ENCODE measurements at places on chromosomes 1 and 21.

DNA sequence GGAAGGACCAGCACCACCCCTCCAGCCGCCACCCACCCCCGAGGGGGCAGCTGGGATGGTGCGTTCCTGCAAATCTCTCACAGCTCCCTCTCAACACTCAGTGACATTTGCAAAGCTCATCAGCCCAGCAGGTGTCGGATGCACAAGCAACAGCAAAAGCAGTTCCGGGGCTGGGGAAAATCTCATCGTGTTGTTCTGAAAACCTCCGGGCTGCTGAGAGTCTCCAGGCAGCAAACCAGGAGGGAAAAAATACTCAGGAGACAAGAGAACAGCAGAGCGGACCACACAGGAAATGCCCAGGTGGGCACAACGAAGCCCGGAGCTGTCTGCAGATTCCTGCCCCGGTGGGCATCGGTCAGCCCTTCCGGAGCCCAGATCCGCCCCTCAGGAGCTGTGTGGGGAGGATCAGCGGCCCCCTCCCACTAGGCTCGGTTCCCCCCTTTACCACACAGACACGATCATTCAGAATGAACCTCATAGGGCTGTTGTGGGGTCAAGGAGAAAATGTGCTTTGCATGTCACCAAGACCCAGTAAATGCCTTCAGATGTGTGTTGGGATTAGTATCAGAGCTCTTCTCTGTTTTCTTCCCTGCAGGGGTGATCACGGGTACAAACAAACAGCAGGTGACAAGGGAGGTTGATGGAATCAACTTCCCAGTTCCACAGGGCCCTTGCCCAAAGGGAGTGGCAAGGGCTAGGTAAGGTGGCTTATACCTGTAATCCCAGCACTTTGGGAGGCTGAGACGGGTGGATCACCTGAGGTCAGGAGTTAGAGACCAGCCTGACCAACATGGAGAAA, 127.0 kb upstream of the TIAM1 start:
- DNase-seq = no peak

DNA sequence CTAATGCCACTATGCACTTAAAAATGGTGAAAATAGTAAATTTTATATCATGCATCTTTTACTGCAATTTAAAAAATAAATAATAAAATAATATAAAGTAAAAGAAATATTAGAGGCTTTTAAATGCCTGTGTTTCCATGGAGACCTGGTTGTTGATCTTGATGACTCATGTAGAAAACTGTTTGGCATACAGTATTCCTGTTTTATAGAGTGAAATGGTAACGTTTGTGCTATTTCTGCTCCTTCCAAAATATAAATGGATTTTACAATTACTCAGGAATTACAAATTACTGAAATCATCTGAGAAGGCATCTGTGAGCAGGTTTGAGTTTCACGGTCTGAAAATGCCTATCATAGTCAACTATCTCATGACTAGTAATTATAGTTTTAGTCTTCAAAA, 98.4 kb upstream of the USP25 start:
- no peak for DNase-seq

DNA sequence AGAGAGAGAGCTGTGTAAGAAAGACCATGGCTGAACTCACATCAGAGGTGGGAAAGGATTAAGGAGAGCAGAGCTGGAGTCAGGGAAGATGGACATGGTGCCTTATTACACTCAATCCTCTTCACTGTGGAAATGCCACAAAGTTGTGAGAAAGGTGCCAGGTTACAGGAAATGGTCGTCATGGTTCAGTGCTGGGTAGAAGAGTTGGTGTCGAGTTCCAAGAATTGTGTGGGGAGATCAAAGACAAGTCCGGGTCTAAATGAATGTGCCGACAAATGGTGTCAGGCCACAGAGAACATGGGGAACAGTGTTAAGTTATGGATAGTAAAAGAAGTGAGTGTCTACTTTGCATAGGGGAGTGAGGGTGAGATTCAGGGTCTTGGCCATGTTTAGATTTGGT, 40.9 kb downstream of the LAMC2 start:
- peak; percentile 66 for DNase-seq

GRCh38 chr21:38293765-38294164, 37.0 kb downstream of the KCNJ15 start:
- DNase-seq = no peak

GRCh38 chr1:93459126-93459525, 11.2 kb downstream of the FNBP1L start:
- no peak for DNase-seq

- no peak for DNase-seq
Measured at GRCh38 chr1:178645157-178645807, 79.8 kb upstream of the RALGPS2 start.

GRCh38 chr1:52551507-52552235, 1.2 kb downstream of the TUT4 start:
- peak; percentile 54 for DNase-seq

DNA sequence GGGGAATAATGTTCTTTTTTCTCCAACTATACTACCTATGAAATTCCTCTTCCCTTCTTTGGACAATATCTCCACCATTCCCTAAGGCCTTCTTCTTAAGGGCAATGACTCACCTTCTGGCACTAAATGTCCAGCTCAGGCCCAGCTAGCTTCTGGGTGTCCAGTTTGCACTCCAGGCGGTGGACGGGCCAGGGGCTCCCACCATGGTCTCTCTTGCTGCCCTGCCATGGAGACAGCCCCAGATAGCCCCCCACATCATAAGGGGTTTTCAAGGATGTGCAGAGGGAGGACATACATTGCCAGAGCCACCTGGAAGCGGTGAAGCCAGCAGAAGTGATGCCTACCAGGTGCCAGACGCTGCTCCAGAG, 43.8 kb downstream of the C1orf198 start:
- no peak for DNase-seq

DNA sequence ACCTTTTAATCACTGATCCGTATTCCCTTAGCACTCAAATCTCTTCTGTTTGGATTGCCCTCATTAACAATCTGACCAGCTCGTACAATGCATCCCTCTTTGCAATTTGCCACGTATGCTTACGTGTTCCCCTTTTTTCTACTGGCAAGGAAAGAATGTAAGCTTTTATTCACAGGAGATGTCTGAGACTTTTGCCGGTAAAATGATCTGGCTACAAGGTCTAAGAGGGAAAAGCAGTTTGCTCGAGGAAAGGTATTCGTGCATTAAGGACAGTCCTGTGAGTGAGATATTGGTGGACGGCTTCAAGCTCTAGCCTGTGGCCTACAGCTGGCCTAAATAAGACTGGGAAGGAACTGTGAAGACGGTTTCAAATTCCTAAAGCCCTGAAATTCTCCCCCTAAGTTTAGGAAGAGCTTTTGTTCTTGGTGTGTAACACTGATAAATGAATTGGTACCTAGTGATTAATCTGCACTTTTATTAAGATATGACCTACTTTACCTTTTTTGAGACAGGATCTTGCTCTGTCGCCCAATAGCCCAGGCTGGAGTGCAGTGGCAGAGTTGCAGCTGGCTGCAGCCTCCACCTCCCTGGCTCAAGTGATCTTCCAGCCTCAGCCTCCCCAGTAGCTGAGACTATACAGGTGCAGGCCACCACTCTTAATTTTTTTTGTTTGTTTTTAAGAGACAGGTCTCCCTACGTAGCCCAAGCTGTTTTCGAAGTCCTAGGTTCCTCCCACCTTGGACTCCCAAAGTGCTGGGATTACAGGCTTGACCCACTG, 895 bp upstream of the UBR4 start:
- DNase-seq = peak; percentile 34

DNA sequence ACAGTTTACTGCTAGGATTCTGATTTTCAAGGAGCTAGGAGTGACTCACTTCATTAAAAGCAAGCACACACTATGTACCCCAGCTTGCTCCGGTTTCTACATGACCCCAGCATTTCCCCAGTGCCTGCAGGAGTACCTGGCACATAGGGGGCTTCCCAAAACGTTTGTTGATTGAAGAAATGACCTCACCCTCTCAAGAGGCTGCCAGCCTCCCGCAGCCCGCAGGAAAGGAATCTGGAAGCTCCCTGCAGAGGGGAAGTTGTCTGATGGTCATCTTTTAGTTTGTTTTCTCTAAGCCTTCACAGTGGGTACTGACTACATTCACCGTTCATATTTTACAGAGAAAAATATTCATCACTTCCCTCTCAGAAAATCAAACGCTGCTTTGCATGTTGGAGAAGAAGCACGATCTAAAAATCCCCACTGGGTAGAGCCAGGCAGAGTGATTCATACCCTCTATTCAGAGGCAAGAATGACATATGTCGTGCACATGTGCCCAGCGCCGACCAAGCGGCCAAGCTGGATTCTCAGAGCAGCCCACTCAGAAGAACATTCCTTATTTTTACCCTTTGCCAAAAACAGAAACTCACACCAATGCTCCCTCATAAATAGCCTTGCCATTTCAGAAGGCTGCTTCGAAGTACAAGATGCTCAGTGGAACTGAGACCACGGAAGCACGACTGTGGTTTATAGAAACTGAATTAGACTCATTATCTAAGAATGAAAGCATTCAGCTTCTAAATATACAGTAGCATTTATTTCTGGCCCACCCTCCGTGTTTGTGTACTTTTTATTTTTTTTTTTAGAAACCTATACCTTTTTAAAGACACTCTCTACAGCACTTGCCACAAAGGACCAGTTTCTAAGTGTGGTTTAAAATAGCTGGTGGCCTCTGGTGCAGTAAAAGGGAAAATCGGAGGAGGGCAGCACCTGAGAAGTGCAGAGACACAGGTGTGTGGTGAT, 143.2 kb downstream of the MIS18A start:
- DNase-seq = no peak

DNA sequence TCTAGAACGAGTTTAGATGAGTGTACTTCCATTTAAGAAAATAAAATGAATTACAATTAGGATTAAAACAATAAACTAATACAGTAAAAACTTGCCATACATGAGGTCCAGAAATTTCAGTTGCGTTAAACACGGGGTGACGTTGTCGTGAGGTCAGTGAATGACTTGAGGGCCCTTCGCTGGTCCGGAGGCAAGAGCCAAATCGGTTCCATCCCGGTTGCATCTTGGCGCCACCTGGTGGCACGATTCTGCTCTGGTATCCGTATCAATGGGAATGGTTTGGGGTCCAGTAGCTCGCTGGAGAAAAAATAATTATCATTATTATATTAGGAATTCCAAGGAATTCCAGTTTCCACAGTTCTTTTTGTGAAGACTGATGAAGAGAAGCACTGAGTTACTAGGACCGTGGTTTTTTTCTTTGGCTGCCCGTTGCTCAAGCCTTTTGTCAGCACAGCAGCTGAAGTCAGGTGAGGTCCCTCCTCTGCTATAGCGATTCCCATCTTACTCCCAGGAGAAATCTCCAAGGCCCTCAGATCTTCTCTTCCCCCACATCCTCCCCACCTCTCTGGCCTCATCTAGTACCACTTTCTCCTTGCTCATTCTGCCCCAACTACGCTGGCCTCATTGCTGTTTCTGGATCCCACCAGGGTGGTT, 161.4 kb downstream of the SLC35F3 start:
- peak; percentile 25 for DNase-seq

DNA sequence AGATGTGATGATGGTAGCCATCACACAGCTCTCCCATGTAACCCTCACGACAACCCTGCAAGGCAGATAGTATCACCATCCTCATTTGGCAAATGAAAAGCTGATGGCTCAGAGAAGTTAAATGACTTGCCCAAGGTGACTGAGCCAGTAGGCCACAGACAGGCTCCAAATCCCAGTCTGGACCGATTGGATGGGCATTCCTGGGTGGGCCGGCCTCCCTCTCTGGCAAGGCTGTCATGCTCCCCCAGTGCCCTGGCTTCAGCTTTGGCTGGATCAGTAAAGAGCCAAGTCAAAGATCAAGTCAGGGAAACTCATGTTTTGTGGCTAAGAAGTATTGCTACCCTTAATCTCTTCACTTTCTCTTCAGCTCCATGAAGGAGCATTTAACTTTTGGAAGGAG, 41.2 kb downstream of the CDCP2 start:
- DNase-seq = no peak

DNA sequence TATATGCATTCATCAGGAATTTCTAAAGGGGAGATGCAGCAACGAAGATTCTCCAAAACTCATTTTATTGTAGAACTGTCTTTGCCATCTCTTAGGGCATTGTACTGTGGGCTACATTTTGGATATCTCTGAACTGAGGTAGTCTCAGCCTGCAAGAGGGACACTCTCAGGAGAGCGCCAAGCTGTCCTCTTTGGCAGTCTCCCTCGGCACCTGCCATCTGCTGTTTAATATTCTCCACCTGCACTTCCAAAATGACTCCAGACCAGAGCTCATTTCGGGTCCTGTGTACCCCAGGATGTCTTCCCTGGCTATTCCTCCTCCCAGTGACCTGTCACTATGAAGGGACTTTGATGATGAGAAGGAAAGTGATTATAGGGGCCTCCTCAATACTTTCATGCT, 356.3 kb upstream of the C1orf174 start:
- DNase-seq = no peak

- DNase-seq = no peak
Measured at GRCh38 chr1:160460683-160461287, 60.4 kb downstream of the VANGL2 start.

DNA sequence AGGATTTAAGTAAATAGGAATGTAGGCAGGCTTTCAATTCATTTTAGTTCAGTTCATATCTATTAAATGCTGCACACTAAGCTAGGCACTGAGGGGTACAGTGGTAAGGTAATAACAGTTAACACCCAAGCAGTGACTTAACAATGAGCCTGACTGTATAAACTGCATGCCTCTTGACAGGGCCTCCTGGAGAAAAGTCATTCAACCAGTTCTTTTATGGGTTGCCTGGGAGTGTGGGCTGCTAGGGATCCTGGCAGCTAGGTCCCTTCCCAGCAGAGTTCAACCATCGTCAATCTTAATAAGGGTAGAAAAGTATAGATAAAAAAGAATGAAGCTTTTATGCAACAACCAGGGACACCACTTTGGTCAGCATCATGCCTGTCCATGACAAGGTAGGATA, 8.1 kb upstream of the ALG14 start:
- no peak for DNase-seq

DNA sequence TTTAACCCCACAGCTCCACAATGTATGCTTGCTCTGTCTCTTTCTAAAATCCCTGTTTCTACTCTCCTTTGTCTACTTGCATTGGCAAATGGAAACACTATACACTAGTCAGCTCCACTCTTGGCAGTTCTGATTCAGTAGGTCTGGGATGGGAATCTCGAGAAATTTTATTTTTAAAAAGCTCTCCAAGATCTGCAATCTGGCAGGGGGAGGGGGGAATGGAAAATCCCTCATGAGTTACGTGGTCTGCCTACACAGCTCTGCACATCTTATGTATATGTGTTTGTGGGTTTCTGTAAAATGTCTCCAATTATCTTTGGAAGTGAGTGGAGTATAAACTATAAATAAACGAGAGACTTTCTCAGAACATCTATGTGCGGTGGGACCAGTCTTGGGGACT, 9.9 kb upstream of the GALNT2 start:
- no peak for DNase-seq

- DNase-seq = no peak
Measured at GRCh38 chr1:78440381-78440793, 50.4 kb upstream of the PTGFR start.

- no peak for DNase-seq
Measured at GRCh38 chr1:54614024-54614423, 9.3 kb downstream of the FAM151A start.

GRCh38 chr1:38009088-38009840, 3.3 kb upstream of the UTP11 start:
- no peak for DNase-seq

- DNase-seq = no peak
Measured at GRCh38 chr1:13487143-13487868, 26.5 kb downstream of the LRRC38 start.

GRCh38 chr1:12135612-12136011, 31.2 kb upstream of the TNFRSF1B start:
- no peak for DNase-seq

GRCh38 chr1:159974350-159974965, 20.4 kb upstream of the SLAMF9 start:
- DNase-seq = no peak

Measured in NCI-H1105 treated with DMSO at 0.1 percent for 48 hours (cell line).